Umbilical cord (tissue), 2 donors: ENCODE measurements at places on chromosomes 3 and 15.
A peak's percentile ranks its signal among the peaks of the same experiment; 100 is the strongest.

- DNase-seq = no peak
Measured at GRCh38 chr3:187005827-187006481, 75.6 kb downstream of the ST6GAL1 start.

- peak; percentile 48 for DNase-seq
Measured at GRCh38 chr3:78659386-78659987, 1108.3 kb downstream of the ROBO1 start.

DNA sequence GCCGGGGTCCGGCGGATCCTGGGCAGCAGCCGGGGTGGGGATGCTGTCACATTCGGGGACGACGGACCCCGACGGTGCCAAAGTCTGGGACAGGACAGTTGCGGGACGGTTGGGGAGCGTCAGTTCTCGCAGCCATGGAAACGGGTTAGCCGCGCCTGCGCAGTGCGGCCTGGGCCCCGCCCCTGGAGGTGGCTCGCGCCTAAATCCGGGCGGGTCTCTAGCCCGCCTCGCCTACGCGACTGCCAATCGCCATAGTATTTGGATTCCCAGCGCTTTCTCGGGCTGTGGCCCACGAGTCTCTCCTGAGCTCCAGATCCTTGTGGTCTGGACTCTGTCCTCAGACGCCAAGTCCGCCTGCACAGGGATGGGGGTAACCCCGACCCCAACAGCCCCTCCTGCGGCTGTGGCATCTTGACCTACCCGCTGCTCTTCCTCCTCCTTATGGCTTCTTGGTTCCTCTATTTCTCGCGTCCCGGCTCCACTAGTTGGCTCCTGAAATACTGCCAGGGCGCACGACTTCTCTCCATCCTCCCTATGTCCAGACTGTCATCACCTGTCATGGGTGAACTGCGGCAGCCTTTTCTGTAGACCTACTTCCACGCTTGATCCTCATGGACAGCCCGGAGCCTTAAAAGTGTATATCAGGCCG, at the start of gene ZMYND10:
Gene ZMYND10 (minus strand): TSS at position 147 of the 649 bp plus-strand sequence. CDS start 153 bp downstream, outside the sequence.
- peak; percentile 58 for DNase-seq

- DNase-seq = no peak
Measured at GRCh38 chr3:117137065-117137464, 427.5 kb downstream of the TUSC7 start.

DNA sequence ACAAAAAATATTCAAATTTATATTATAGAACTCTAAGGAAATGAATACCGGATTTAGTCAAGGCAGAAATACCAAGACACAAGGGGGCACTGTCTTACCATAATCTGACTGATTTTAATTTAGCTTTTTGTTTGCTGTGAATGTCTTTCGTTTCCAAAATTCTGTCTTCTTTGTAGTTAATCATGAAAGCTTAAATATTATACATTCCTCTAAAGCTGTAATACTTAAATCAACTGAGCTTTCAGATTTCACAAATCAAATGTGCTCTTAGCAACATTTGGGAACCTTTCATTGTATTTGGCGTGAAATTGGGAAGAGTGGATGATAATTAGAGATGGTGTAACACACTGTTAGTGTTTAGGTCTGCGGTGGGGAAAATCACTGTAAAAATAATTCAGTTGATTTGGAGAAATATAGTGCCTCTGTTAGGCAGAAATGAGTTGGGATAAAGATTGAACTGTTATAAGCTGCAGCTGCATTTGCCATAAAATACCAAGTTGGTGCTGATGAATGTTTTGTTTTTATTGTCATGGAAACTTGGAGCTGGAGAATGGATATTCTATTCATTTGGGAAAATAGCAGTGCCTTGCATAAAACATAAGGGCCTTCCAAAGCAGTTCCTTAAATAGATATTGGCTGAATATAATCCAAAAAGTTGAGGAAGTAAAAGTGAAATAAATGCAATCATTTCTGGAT, 228.2 kb downstream of the TCF12 start:
- DNase-seq = peak; percentile 78

DNA sequence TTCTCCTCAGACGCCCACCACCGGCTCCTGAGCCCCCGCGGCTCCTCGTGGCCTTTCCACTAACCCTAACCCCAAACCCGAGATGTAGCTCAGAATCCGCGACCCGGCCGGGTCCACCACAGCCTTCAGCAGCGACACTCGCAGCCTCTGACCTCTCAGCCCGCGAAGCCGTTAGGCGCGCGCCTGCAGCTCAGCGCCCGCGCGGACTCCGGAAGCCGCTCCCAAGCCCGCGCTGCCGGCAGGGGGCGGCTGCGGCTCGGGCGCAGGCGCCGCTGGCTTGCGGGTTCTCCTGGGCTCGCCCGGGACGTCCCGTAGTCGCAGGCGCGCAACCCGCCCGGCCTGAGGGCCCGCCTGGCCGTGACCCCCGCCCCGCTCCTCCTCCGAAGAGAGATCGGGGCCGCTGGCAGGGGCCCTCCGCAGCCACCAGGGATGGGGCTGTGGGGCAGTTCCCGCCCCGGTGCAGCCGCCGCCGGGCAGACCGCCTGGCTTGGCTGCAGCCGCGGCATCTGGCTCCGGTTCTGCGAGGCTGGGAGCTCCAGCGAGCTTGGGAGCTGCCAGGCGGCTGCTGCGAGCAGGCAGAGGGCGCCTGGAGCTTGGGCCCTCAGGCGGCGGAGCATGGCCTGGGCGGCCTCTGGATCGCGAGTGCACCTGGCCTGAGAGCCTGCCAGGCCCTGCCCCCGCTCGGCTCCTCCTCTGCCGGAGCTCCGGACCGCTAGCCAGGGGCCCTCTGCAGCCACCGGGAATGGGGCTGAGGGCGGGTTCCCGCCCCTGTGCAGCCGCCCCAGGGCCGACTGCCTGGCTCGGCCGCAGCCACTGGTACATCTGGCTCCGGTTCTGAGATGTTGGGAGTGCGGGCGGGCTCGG, 120.7 kb downstream of the LMLN start:
- DNase-seq = peak; percentile 68
